ENCODE measurements at places on chromosomes 3 and 15.

- DNase-seq = no peak
Observed at GRCh38 chr3:193894121-193894863, 241.7 kb upstream of the HES1 start.

GRCh38 chr3:20028905-20029331, 11.3 kb upstream of the KAT2B start:
- no peak for DNase-seq

GRCh38 chr3:135020181-135020580, 225.1 kb downstream of the EPHB1 start:
- DNase-seq = no peak

GRCh38 chr15:56754772-56755370, 21.6 kb upstream of the ZNF280D start:
- no peak for DNase-seq

DNA sequence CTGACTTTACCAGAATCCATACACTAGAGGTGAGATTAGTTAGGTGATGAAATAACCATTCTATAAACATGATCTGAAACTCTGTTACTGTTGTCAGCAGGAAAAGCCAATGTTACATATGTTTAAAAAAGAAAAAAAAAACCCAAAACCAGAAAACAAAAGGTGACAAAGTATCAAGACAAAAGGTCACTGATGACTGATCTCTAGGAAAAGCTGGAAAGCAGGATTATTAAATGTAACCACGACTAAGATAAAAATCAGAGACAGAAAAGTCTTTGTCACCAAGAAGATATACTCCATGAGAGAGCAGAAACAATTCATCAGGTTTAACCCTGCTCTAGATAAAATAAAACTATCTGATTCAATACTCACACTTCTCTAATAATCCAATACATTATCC, 5.4 kb upstream of the SETD5 start:
- no peak for DNase-seq

- no peak for DNase-seq
Observed at GRCh38 chr3:52446631-52447511, 2.0 kb upstream of the SEMA3G start.

DNA sequence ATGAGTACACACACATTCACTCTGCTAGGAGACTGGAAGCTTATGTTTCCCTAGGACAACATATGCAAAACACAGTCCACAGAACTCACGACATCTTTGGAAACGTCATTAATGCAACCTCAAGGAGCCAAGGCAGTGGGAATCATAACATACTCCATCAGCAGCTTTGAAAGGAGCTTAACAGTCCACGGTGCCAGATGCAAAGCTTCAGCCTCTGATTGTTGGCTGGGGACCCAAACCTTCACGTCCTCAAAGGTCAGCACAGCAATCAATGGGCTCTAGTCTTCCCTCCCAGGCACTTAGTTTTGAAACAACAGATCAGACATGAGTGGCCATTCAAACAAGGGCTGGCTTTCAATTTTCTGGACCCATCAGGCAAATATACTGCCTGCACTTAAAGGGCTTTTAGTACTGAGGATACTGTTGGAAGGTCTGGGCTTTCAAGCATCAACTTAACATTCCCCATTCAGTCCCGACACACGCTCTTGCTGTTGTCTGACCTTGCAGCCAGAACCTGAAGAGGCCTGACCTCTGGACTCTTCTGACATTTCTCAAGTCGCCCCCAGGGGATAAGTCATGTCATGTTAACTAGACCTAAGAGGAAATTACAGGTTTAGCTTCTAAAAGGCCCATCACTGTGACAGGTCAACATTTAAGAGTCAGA, 223.0 kb downstream of the PDZRN3 start:
- DNase-seq = no peak

DNA sequence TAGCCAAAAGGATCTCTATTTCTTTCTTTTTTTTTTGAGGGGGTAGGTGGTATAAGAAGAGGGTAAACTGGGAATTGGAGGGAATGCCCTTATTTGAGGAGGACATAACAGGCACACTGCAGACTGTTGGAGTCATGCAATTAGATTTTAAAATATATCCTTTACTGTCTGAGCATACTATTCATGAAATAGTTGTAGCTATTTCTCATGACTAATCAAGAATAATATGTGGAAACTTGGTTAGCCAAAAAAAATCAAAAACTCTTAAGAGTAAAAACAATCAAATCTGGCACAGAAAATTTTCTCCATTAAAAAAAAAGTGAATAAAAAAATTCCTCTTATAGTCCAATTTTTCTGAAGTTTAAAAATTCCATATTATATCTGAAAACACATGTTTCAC, 174.9 kb downstream of the SCAPER start:
- DNase-seq = no peak

- no peak for DNase-seq
Observed at GRCh38 chr3:29201604-29202003, 79.3 kb upstream of the RBMS3 start.

DNA sequence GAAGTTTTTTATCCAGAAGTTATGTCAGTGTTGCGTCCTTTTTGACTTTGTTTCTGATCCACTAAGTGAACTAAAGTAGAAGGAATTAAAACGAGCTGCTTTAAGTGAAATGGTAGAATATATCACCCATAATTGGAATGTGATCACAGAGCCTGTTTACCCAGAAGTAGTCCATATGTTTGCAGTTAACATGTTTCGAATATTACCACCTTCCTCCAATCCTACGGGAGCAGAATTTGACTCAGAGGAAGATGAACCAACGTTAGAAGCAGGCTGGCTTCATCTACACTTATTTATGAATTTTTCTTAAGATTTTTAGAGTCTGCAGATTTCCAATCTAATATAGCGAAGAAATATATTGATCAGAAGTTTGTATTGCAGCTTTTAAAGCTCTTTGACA, 57.6 kb downstream of the DNAH1 start:
- DNase-seq = no peak

- DNase-seq = no peak
Observed at GRCh38 chr3:184986366-184986889, 166.4 kb downstream of the C3orf70 start.

GRCh38 chr3:154050766-154051165, 70.4 kb upstream of the ARHGEF26 start:
- DNase-seq = no peak

GRCh38 chr3:112004187-112004586, 5.5 kb downstream of the TAGLN3 start:
- DNase-seq = no peak

- no peak for DNase-seq
Observed at GRCh38 chr15:32866454-32867312, 148.9 kb downstream of the GREM1 start.

DNA sequence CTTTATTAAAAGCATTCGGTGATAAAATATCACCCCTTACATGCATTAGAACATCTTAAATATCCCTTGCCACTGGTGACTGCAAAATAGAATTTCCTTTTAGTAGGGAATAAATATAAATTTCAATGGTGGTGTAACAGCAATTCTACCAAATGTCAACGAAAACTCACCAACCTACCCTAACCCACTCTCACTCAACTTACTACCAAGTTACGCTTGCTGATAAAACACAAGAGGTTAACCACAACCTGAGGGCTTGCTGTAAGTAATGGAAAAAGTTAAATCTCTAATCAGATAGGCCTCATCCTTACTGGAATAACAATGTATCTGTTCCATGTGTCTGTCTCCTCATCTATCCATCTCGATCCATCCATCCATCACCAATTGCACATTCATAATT, 274.7 kb downstream of the FOXP1 start:
- no peak for DNase-seq

- DNase-seq = no peak
Observed at GRCh38 chr15:95440712-95441111, 889.8 kb upstream of the NR2F2 start.
